Motor neuron (in vitro differentiated cells): ENCODE measurements at places on chromosomes 1 and 21. TPM values are rescaled to one million over a fixed set of nuclear protein-coding genes. Genes with fewer than 3 reads are reported as not detected.

Gene LGR6
- 0.14 TPM in 1 of 2 replicates, not detected in the other for total RNA-seq

Gene SPRR2F
- total RNA-seq: not detected in 2 replicates

Gene AVPR1B
- 0.87 and 1.3 TPM in 2 replicates for total RNA-seq

Gene MAGOH
- total RNA-seq: 93.8 and 94.2 TPM in 2 replicates

Gene PIGM
- 11.7 and 12.2 TPM in 2 replicates for total RNA-seq
